ENCODE measurements at places on chromosomes 13 and 19.

DNA sequence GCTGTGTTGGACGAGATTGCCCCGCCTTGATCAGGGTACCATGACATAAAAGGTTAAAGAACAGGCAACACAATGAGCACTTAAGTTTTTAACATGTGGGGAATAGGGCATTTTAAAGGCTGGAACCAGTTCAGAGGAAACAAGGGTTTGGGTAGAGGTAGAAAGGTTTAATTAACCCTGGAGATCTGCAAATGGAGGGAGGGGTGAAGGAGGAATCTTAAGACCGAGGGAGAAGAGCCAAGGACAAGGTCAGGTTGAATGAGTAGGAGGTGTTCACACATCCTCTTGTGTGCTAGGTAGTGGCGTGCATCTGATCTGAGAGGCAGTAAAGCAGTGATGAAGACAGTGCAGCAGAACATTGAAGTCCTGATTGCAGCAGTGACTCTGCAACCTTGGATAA is 28.5 kb downstream of the SKA3 start:
- no peak for DNase-seq

DNA sequence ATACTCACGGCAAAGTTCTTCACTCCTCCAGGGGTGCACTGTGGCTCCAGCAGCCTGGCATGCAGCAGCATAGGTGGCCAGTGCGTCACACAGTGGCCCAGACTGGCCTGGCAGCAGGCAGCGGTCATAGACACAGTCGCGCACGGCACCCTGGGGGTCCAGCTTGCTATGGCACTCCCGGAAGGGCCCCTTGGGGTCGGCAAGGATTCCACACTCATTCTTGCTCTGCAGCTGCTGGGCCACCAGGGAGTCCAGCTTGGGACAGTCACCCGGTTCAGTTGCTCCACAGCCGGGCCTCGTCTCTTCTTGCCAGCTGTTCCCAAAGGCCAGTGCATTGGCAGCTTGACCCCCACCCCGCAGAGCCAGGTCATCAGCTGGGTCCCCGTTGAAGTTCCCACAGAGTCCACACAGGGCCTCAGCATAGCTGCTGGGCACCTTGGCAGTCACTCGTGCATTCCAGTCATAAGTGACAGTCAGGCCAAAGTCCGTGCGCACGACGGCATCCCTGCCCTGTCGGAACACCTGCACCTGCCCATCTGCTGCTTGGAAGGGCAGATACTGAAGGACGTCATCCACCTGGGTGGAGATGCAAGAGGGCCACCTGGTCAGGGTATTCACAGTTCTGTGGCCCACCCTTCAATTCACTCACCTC is 20.6 kb downstream of the FCGBP start:
- no peak for DNase-seq

DNA sequence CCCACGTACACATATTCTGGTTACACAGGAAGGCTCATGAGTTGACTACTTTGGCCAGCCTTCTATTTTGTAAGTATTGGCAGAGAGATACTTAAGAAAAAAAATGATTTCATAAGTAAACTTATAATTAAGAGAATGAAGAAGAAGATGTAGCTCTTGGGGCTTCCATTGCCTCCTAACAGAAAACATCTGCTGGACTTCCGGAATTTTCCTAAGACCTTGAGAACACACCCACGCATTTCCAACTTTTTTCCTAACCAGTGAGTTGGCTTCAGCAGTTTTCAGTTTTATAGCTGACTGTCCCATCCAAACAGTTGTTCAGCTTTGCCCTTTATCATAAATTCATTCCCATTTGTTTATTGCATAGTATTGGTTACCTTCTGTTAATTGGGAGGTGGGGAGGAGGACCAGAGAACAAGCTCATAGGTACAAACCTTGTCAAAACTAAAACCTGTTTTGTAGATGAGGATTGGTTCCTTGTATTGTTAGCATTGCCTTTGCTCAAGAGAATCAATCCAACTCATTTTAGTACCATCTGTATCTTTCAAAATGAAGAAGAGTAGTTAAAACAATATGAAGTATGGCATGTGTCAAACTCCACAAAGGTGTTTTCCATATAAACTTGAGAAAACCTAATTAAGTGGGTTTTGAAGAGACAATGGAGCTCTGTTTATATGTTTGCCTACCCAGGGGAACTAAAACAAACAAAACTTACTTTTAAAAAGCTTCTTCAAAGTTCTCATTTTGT is 93.9 kb downstream of the COL4A2 start:
- DNase-seq = no peak

GRCh38 chr19:16330806-16331690 is 6.4 kb downstream of the KLF2 start:
- DNase-seq = no peak

DNA sequence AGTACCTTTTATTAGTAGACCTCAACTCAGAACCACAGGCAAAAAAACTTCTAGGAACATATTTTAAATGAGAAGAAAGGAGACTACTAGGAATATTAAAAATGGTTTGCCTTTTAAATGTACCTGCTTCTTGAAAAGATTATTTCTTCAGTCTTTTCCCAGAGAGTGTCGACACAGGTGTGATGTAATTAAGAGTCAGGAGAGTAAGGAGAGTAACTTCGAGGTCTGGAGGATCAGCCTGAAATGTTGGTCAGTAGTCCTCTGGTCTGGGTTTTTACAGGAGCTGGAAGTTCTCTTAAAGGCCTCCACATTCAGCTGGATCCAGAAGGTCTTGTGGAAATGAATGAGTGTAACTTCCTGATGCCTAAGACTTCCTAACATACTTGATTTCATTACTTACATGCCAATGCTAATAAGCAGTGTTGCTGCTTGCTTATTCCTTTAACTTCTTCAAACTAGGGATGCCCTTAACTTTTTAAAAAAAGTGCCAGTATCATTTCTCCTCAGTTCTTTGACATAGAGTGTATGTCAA is at the start of gene KCTD4:
KCTD4 (minus strand) TSS at position 345 of the 532 bp plus-strand sequence. CDS start 6,478 bp downstream, outside the sequence.
- DNase-seq = peak; percentile 51

DNA sequence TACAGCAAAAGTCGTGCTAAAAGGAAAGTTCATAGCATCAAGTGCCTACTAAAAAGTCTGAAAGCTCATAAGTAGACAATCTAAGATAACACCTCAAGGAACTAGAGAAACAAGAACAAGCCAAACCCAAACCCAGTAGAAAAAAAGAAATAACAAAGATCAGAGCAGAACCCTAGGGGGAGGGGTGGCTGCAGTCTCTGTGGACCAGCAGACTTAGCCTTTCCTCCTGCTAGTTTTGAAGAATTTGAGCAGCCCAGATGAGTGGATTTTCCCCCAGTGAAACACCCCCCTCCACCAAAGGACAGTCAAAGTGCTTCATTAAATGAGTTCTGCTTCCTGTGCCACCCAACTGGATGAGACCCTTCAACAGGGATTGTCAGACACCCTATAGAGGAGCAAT is 2.6 kb upstream of the ZNF486 start:
- no peak for DNase-seq

GRCh38 chr13:52127378-52127777 is 1.5 kb downstream of the NEK5 start:
- DNase-seq = no peak

DNA sequence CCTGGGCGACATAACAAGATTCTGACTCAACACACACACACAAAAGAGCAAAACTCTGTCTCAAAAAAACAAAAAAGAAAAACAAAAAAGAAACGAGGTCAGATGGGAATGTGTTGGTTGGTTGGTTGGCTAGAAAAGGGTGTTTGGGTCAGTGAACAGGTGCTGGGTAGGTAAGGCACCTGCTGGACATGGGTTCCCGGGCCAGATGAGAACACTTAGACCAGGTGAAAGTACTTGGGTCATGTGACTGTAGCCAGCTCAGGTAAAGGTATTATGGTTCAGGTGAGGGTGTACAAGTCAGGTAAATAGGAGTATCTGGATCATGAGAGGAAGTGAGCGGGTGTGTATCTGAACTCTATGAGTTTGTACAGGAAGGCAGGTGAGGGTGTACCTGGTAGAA is 14.5 kb upstream of the ZNF414 start:
- no peak for DNase-seq

DNA sequence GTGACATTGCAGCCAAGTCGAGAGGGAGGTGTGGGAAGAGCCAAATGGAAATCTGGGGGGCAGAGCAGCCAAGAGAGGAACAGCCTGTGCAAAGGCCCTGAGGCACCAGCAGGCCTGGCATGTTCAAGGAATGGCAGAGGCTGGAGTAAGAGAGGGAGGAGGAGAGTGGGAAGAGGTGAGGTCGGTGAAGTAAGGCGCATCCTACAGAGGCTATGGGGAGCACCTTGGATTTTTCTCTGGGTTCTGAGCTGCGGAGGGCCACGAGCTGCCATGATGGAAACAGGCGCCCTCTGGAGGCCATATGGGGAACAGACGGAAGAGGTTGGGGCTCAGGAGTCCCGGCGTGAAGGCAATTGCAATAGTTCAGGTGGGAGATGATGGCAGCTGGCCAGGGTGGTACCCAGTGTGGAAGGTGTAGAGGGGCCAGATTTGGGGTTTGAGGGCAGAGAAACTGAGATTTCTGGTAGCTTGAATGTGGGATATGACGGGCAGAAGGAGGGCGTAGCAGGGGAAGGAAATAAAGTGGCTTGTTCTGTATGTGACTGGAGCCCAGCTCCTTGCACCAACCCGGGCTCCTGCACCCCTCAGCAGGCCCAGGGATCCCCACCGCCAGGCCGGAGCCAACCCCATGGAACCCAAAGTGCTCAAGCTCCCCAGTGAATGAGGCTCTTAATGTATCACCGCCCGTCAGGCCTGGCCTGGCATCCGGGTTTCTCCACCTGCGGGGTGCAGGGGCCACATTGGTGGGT is 20.5 kb upstream of the STRN4 start:
- no peak for DNase-seq

DNA sequence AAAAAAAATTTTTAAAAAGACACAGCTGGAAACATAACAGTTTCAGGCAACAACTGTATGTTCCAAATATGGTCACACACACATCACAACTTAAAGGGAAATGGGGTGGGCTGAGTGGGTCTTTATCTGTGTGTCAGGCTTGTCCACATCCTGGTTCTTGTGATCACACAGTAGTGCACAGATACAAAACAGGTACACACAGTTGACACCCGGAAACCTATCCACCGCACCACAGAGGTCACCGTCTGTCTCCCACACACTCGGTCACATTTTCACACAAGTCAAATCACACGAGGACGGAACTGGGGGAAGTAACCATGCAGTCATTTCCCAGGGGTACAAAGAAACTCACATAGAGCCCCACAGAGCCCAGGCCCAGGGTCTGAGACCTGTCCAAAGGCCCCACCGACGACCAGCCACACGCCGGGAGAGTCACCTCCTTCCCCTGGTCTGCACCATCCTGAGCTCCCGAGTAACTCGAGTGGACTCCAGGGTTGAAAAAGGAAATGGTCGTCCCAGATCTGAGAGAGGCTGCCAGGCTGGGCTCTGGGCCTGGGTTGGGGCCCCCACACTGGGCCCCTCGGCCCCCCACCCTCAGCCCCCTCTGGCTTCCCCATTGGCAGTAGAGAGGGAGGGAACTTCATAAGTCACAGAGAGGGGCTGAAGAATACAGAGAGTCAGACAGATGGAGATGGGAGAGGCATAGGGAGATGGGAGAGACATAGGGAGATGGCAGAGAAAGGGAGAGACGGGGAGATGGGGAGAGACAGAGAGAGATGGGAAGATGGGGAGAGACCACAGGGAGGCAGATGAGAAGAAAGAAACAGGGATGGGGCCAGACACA is 1.3 kb upstream of the PPAN start:
- DNase-seq = no peak

GRCh38 chr13:49995625-49996101 is 1.2 kb upstream of the TRIM13 start:
- DNase-seq = no peak

DNA sequence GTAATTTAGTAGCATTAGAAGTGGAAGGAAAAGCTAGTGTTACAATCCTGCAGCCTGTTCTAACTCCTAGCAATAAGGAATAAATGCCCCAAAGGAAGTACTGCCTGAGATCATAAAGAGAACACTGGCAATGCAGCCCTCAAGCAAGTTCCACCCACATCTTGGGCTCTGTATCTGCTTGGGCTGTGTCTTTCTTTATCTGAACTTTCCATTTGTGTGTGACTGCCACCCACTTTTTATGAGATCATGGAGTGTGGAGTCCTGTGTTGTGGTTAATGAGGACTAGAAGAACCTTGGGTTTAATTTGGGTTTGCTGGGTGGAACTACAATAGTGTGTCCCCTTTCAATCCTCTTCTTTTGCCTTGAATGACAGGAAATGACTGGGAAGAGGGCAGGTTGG is 38.2 kb downstream of the RFXAP start:
- DNase-seq = no peak

DNA sequence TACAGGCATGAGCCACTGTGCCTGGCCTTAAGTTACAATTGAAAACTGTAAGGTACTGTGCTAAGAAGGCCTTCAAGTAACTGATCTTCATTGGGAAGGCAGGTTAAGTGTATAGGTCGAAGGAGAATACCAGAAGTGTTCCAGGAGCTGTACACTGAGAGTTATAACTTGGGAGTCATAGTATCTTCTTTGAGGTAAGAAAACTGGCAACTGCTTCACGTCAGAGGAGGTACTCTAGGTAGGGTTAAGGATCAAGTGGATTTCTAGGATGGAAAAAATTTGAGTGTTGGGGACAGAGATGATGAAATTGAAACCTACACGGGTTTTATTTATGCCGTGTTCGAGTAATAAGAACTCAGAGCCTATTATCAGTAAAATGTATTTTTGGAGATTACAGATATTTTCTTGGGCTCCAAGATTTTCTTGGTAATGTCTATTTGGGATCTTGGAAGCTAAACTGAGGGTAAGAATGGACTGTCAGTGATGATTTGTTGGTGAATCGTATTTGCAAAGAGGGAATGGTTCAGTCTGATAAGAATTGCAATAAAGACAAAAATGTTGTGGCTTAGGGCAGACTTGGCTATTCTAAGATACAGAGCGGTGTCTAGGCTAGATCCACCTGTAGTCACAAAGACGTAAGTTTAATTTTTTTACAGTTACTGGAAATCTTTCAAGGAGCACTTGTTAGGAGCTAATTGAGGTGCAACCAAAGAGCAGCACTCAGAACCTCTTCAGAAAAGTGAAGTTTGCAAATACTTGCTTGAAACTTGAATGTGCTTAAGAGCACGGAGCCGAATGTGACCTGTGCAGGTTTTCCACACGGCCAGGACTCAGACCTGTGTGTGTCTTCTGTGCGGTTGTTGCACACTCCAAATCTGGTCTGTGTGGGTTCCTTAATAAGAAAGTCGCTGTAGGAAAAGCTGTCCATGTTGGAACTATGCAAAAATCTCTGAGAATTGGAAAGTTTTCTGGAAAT is 102.5 kb downstream of the URI1 start:
- DNase-seq = no peak
